ENCODE measurements at places on chromosomes 2 and 18.
A peak's percentile ranks its signal among the peaks of the same experiment; 100 is the strongest.

DNA sequence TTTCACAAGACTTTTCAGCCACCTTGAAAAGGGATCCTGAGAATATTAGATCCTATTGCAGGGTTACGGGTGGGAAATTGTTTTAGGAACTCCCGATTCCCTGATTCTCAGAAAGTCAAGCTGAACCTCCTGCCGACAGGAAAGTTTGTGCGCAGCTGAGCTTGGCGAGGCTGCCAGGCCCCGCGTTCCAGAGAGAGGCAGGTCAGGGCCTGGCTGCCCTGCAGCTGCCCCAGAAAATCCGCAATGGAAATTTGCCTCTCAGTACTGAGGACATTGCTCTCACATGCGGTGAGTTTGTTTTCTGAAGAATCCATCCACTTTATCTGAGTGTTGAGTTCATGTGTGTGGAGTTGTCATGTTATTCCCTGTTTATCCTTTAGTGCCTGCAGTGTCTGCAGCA lies 144.2 kb downstream of the RTP5 start:
- no peak for DNase-seq

DNA sequence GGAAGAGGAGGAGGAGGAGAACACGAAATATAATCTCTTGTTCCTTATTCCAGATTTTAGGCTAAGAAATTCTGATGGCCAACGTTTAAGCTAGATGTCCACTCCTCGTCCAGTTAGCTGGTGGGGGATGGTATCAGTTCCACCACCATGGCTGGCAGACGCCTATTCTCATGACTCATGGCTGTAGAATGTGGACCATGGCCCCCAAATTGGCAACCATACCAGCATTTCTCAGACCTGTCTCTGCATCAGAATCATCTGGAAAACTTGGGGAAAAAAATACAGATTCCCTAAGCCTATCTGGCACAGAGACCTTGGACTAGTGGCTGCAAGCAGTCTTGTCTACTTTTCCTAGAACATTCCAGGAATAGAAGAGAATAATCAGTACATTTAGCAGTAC lies 267.7 kb upstream of the SIX2 start:
- no peak for DNase-seq

- DNase-seq, result no peak
Measured at GRCh38 chr18:46577546-46577945, 79.5 kb downstream of the LOXHD1 start.

- DNase-seq, result peak; percentile 26
Measured at GRCh38 chr2:216516730-216517350, 18.2 kb downstream of the RPL37A start.

GRCh38 chr18:44033144-44033701 lies 647.5 kb upstream of the SETBP1 start:
- no peak for DNase-seq

DNA sequence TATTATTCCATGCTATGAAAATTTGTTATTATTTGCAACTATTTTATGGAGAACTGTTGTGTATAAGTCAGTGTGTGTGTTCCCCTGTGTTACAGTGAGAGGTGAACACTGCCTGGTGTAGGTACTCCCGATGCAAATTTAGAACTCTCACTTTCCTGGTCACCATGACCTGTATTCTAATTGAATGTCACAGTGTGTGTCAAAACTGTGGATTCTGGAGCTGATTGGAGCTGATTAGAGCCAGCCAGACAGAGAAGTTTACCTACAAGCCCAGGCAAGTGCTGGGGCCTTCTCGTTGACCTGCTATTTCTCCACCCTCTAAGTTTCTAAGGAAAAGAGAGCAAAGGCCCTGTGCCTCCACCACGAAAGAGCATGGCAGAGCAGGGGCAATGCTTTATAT lies 216.0 kb downstream of the NYAP2 start:
- no peak for DNase-seq

- DNase-seq, result no peak
Measured at GRCh38 chr2:215486291-215487001, 50.6 kb upstream of the FN1 start.

DNA sequence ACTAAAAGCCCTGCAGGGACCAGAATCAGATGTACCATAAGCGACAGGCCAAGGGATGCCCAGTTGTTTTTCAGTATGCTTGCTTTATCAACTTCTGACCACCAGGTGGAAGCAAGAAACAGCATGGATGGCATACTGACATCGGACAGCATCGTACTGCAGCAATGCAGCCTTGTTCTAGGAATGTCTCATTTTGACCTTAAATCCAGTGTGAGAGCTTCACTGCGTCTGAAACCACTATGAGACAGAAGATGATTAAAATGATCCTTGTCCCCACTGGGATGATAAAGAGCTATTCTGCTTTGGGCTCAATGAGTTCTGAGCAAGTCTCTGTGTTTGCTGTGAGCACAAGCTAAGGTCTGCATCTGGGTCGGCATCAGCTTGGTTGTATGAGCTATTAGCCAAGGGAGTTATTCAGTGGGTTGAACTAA lies 54.3 kb downstream of the CDK15 start:
- peak; percentile 43 for DNase-seq

GRCh38 chr2:53188851-53189510 lies 578.6 kb upstream of the CHAC2 start:
- DNase-seq, result no peak

DNA sequence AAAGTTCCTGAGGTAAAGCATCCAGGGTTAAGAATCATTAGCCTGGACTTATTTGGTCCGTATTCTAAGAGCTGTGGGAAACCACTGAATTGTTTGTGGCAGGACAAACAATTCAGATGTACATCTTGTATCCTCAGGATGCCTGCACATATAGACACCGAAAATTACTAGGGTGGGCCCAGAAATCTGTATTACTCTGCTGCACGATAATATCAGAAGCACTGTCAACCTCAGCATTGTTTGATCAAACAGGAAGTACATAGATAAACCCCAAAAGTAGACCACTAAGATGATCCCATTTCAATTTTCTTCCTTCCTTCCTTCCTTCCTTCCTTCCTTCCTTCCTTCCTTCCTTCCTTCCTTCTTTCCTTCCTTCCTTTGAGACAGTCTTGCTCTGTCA lies 34.2 kb upstream of the SPRED2 start:
- no peak for DNase-seq

GRCh38 chr18:44938720-44939665 lies 258.3 kb downstream of the SETBP1 start:
- no peak for DNase-seq
